ENCODE measurements at places on chromosomes 1 and 21.
A peak's percentile ranks its signal among the peaks of the same experiment; 100 is the strongest.

GRCh38 chr1:203627851-203628200, 1.2 kb downstream of the ATP2B4 start:
- peak; percentile 31 for DNase-seq

GRCh38 chr1:211939876-211940468, 95.4 kb downstream of the INTS7 start:
- peak; percentile 38 for DNase-seq

GRCh38 chr1:58722967-58723366, 23.1 kb upstream of the MYSM1 start:
- DNase-seq, result no peak

- DNase-seq, result no peak
Observed at GRCh38 chr1:230854423-230854822, 13.9 kb downstream of the C1orf198 start.

- no peak for DNase-seq
Observed at GRCh38 chr1:205074513-205074912, 9.7 kb downstream of the TMEM81 start.

DNA sequence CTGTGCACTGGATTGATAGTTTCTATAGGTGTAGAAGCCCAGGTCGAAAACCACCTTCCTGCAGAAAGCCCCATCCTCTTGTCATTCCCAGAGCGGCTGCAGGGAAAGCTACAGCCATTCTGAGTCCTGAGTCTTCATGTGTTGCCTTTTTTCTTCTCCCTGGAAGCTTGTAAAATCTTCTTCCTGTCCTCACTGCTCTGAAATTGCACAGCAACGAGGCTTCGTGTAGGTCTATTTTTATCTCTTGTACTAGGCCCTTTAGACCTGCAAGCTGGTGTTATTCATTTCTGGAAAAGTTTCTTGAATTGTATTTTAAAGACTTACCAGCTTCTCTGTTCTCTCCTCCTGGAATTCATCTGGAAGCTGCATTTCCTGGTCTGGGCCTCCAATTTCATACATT, 44.2 kb upstream of the ETS2 start:
- DNase-seq, result no peak

GRCh38 chr21:36097427-36098181, 27.8 kb downstream of the CBR1 start:
- no peak for DNase-seq

- DNase-seq, result no peak
Observed at GRCh38 chr1:156101880-156102279, 12.6 kb upstream of the LMNA start.

DNA sequence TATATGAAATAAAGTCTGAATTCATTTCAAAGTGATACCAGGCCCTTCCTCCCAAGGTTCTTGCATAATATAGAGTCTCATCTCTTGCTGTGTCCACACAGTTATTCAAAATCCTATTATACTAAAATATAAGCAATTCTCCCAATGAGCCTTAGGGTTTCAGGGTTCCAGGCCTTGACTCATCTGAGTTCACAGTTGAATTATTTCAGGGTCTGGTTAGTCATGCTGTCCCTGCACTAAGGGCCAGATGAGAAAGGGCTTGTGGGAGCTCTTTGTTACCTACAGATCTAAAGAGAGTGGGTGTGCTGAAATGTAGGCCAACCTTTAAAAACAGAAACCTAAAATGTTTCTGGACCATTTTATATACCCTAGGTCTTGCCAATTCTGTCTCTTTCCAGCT, 337.5 kb upstream of the LRRC7 start:
- no peak for DNase-seq

GRCh38 chr1:208374391-208374941, 130.3 kb upstream of the PLXNA2 start:
- DNase-seq, result no peak

GRCh38 chr1:81664341-81664740, 136.4 kb upstream of the ADGRL2 start:
- DNase-seq, result no peak

DNA sequence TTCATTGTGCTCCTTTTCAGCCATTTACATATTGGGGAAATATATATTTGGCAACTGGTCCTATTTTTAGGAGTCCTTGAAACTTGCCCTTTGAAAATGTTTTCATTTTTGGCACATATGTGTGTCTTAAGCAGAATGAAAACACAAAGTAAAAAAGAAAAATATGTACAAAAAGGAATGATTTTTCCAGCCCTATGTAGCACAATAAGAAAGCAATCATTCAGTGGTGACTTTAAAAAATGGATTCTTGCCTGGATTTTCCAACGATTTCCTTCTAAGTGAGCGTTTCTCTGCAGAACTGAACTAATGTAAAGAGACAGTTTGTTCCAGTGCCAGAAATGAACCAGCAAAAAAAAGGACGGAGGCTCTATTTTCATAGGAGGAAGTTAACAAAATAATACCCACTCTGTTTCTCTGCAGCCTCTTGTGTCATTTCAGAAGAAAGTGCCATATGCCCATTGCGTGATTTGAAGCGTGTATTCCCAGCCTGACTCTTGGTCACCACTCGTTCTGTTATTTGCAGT, 340.1 kb downstream of the SETD4 start:
- DNase-seq, result no peak

- DNase-seq, result no peak
Observed at GRCh38 chr1:61979729-61980128, 214.9 kb upstream of the L1TD1 start.

- no peak for DNase-seq
Observed at GRCh38 chr1:119815361-119815760, 4.1 kb upstream of the REG4 start.

- no peak for DNase-seq
Observed at GRCh38 chr21:45593162-45594022, 50.1 kb upstream of the PCBP3 start.

GRCh38 chr1:54989473-54989872, 9.0 kb downstream of the TMEM61 start:
- no peak for DNase-seq

DNA sequence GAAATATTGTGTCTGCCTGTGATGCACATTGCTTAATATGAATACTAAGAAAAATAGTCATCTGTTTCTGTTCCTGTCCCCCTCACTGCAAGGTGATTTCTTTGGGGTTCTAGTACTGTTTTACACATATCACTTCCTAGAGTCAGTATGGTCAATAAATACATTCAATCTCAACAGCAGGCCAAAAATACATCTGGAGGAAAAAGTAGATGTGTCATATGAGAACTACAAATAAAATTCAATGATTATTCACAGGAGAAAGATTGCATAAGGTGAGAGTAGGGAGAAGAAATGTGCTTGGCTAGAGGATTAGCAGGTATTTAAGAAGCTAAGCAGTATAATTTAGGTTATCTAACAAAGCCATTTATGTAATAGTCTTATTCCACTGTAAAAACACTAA, 45.3 kb upstream of the SAMSN1 start:
- DNase-seq, result no peak

GRCh38 chr1:46621930-46622329, 5.3 kb upstream of the MOB3C start:
- no peak for DNase-seq

DNA sequence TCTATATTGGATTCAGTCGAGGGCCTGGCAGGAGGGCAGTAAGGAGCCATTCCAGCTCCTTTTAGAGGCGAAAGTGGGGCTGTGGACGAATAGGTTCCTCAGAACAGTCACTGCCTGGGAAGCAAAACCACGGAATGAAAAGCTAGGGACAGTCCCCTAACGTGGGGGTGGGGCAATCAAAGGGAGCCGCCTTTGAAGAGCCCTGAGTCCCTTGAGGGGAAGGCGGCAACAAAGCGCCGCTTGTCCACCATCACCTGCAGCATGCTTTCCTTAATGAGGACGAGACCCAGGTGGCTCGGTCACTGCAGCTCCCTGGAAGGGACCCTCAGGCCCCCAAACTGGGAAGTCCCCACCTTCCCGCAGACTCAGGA, 184.7 kb downstream of the ETS2 start:
- no peak for DNase-seq

- no peak for DNase-seq
Observed at GRCh38 chr1:201146626-201147390, 7.5 kb downstream of the TMEM9 start.

- DNase-seq, result no peak
Observed at GRCh38 chr1:21068937-21069336, 107.8 kb downstream of the EIF4G3 start.

- no peak for DNase-seq
Observed at GRCh38 chr1:241598249-241598648, 41.9 kb downstream of the CHML start.

DNA sequence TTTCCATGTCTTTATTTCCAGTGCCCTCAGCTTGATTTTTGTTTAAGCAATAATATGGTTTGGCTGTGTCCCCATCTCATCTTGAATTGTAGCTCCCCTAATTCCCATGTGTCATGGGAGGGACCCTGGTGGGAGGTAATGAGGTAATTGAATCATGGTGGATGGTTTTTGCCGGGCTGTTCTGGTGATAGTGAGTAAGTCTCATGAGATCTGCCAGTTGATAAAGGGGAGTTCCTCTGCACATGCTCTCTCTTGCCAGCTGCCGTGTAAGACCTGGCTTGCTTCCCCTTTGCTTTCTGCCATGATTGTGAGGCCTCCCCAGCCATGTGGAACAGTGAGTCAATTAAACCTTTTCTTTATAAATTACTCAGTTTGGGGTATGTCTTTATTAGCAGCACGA, 559.6 kb upstream of the ADAMTS5 start:
- DNase-seq, result no peak

DNA sequence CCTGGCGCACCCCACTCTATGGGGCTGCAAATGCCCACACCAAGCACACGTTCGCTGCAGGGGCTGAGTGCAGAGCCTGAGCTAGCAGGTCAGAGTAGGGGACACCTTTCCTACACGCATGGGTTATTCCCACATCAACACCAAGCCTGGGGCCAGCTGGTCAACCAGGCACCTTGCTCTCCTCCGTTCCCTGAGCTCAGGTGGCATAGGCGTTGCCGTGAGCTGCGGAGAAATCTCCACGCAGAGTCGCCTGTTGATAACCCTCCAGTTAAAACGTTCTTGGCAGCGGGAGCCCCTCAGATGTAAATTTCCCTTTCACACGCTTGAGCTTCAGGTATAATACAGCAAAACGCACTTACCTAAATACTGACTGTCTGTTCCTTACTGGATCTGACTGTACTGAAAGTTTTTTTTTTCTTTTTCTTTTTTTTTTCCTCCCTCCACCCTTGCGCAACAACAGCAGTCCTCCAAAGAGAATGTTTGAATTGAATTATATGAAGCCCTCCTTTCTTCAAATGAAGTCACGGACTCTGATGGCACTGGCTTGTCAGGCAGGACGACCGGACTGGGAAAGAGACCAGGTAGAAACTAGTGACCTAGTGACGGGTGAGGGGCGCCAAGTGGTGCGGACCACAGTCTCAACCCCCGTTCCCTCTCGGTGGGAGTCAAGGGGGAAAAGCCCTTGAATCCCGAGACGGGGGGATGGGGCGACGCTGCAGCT, 2.1 kb downstream of the BRINP3 start:
- no peak for DNase-seq

DNA sequence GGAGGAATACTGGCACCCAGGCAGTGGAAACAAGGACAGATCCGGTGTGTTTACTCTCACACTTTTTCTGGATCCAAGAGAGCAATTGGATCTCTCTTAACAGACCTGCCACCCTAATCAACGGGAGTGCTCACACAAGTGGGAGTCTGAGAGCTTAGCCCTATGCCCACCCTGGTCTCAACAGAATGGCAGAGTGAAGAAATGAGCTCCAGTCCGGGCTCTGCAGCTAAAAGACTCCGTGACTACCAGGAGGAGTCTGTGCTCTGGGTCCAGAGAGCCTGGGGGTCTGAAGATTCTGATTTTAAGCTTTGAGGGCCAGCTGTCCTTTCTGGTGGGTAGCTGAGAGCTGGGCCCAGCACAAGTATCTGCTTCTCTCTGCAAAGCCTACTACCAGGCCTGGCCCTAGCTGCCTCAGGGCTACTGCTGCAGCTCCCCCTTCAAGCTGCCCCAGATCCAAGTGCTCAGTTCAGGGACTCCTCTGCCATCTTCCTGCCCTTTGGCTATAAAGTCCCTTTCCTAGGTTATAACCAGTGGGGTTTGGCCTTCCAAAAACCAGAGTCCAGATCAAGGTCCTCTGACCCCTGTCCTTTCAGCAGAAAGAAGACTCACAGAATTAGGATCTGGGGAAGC, 3.9 kb downstream of the S100A9 start:
- no peak for DNase-seq

DNA sequence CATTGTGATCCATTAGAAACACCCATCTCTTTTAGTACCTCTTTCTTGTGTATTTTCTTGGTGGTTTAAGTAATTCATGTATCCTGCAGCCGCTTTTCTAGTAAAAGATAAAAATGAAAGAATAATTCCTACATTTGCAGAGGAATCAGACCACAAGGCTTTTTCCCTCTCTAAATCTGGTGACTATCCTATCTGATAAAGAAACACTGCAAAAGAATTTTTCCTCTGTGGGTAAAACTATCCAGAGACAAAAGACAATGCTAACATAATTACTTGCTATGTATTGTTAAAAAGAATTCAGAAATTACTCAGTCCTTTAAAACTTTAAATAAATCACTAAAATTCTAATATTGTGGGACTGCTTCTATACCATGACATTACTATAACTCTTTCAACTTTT, 51.0 kb downstream of the PRRX1 start:
- no peak for DNase-seq

- no peak for DNase-seq
Observed at GRCh38 chr1:93516164-93516563, 68.2 kb downstream of the FNBP1L start.

- DNase-seq, result no peak
Observed at GRCh38 chr1:223667484-223668182, 2.1 kb upstream of the CAPN8 start.

GRCh38 chr1:177825276-177825901, 144.5 kb downstream of the SEC16B start:
- no peak for DNase-seq

Data from activated naive CD4-positive, alpha-beta T cell treated with Interleukin-2 at 50 U/mL for 16 hours (primary cell).